ENCODE measurements at places on chromosomes 7 and 10. TPM values are rescaled to one million over a fixed set of nuclear protein-coding genes. Genes with fewer than 3 reads are reported as not detected.

OR2A1 gene
- not detected for total RNA-seq

ACHE gene
- 2.9 TPM for total RNA-seq

MCM10 gene
- total RNA-seq, result 0.78 TPM

KIAA1549 gene
- total RNA-seq, result 5.7 TPM

CCL24 gene
- total RNA-seq, result 4.8 TPM

CACUL1 gene
- 47.7 TPM for total RNA-seq

UNCX gene
- not detected for total RNA-seq
